Glomerular endothelial cell (primary cell): ENCODE measurements at places on chromosomes 4 and X.

- DNase-seq, result no peak
Observed at GRCh38 chrX:19810802-19811201, 76.6 kb downstream of the SH3KBP1 start.

DNA sequence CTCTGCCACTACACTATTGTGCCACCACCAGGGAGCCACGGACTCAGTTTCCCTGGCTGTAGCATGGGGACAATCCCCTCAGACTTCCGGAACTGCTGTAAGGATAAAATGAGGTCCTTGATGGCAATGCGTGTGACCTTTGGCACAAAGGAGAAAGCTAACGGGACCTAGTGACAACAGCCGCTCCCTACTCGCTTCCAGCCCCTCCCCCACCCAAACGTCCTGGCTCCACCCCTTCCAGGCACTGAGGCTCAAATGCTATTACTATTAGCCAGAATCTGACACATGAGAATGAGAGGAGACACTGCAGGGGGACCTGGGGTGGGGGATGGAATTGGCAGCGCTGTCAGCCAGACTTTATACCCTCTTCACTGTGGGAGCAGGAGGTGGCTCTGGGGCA is 5.4 kb upstream of the DUSP9 start:
- no peak for DNase-seq

DNA sequence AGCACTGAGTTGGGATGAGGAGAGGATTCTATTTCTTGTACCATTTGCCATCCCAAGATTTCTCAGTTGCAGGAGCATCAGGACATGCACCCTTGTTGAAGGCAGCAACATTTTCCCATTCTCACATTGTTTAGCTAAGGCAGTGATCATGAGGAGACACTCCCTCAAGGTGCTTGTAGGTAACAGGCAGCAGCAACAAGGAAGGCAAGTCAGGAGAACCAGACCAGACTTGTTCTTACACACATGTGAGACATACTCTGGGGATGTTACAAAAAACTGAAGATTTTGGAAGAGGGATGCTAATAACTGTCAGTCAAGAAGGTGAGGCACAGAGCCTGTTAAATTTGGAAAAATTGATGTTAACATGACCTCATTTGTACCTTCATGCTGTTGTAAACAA is 15.5 kb upstream of the HPGDS start:
- DNase-seq, result no peak

DNA sequence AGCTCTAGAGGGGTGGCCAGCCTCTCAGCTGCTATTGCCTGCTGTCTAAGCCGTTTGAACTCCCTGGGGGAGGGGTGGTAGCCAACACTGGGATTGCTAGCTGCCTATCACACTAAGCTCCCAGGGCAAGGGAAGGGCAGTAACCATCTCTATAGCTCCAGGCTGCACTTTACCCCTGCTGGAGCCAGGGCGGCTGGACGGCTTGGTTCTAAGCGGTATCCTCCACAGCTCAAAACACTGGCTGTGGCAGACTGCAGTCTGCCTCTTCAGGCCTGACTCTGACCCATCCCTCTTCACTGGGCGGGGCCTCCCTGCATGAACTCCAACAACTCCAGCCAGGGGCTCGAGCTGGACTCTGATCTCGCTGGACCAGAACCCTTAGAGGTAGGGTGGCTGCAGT is 55.3 kb upstream of the GNRHR start:
- no peak for DNase-seq

GRCh38 chr4:64158648-64159326 is 250.5 kb downstream of the TECRL start:
- peak; percentile 9 for DNase-seq

GRCh38 chr4:61522312-61522711 is 322.2 kb downstream of the ADGRL3 start:
- no peak for DNase-seq

GRCh38 chr4:82891707-82892466 is 934 bp upstream of the SEC31A start:
- no peak for DNase-seq

DNA sequence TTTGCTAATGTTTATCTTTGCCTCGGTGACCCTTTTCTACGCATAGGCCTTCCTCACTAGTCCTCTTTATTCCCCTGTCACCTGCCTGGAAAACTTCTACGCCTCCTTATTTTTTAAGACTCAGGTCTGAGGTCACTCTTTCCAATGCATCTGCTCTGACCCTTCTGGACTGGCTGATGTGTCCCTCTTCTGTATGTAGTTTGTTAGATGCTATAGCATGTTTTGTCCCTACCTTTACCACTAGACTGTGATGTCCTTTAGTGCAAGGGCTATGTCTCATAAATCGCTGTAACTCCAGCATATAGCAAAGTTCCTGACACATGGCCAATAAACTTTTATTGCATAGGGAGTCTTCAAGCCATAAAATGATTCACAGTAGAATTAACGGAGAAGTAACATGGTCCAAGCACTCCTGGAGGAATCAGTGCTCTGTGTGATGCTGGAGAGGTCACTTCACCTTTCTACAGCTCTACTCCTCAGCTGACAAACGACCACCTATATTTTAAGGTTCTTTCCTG is 872.5 kb upstream of the SLIT2 start:
- no peak for DNase-seq

DNA sequence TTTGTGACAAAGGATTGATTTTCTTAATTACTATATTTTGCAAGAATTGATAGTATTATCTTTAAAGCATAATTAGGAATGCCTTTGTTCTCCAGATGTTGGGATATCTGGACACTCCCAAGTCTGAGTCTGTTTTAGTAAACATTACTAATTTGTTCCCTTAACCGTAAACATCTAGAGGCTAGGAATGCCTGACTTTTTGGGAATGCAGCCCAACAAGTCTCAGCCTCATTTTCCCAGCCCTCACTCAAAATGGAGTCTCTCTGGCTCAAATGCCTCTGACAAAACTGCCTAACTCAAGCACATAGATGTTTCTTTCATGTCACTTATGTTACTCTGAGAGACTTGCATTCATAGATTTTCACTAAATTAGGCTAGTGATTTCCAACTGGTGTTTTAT is 297.0 kb upstream of the CLNK start:
- no peak for DNase-seq

DNA sequence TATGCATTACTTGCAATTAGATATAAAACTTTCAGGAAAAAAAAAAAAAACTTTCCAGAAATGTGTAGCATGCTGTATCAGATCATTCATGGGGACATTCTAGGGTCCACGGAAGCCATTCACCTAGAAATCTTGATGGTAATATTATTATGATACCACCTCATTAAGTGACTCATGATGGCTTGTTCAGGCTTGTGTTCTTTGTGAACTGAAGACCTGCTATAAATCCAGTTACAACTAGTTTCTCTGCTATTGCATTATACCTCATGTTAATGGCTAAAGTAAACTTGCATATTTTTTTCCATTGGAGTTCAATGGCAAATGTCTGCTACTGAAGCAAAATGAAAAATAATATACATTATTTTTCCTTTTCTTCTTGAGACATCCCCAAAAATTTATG is 35.3 kb upstream of the PTPN13 start:
- no peak for DNase-seq

- DNase-seq, result no peak
Observed at GRCh38 chrX:122238801-122239200, 945.3 kb upstream of the GRIA3 start.

DNA sequence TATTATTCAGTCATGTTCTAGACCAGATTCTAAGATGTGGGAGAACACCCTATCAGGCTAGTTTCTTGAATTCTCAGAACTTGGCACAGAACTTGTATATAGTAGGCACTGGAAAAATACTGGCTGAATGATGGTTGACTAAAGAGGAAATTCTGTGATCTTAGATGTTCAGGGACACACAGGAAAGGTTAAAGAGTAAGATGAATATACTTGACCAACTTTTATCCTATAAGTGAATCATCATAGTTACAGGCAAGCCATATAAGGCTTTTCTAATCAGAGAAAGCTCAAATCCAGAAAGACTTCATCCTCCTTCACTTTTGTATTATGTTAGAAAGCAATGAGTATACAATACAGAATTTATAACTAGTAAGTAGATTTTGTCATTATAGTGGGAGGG is 53.8 kb downstream of the SEPTIN11 start:
- no peak for DNase-seq

- DNase-seq, result no peak
Observed at GRCh38 chrX:110409925-110410324, 51.3 kb downstream of the RTL9 start.

- no peak for DNase-seq
Observed at GRCh38 chrX:152405561-152405960, 45.6 kb downstream of the GABRA3 start.

GRCh38 chrX:44043496-44043895 is 70.3 kb upstream of the NDP start:
- no peak for DNase-seq

DNA sequence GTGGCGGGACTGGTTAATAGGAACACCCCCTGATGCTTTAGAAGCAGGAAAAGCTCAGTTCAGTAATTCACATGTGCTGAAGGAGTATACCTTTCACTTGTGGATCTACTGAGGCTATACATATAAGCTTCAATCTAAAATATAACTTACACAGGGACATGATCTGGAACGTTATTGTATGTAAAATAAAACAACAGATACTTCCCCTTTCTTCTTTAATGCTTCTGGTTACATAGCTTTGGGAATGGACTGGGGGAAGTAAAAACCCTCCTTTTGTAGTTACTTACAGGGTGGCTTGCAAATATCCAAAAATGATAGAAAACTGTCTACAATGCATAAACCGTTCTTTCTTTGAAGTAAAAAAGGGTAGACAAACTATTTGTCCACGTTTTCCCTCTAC is 1.9 kb downstream of the FGG start:
- no peak for DNase-seq
